ENCODE measurements at places on chromosomes 2 and 18.

DNA sequence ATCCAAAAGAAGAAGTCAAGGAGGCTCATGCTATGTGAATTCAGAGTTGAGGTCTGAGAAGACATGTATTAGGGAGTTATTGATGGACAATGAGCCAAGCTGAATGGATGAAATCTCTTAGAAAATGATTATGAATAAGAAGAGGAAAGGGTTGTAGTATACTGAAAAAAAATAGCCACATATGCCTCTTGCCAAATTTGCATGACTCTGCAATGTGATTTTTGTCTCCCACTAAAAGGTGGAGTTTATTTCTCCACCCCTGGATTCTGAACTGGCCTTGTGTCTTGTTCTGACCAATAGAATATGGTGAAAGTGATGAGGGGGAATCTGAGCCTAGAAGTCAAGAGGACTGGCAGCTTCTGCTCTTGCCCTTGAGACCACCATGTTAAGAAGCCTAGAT lies 8.6 kb upstream of the ERICH2 start:
- DNase-seq = no peak

DNA sequence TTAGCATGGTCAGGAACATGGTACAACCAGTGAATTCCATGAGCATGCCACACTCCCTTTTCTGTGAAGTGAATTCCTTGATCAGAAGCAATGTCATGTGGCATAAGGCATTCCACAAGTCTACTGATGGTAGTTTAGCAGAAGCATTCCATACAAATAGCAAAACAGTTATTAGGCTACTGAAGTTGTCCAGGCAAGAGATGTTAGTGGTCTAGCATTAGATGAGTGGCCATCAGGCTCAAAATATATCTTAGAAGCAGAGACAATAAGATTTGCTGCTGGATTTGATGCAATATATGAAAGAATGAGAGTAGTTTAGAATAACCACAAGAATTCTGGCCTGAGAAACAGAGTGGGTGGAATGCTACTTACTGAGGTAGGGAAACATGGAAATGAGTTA lies 355.3 kb upstream of the NRXN1 start:
- DNase-seq = no peak

- DNase-seq = no peak
These were observed 184.1 kb downstream of the MTCL1 start for GRCh38 chr18:8889489-8889888.

DNA sequence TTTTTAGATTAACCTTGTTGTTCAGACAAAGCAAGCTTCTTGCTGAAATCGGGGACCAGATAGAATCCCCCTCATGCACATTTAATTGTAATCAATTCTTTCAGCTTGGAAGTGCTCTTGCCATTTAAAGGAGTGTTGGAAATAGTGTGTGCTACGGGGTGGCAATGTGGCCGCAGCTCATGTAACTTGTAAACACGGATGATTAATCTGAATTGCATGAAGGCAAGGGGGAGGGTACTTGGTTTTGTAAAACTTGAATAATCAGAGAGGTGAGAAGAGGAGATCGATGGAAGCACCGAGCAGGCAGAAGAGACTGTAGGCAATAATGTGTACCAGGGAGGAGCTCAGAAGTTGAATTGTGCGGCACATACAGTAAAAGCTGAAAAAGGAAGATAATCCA lies 273.5 kb downstream of the PTGR3 start:
- no peak for DNase-seq

DNA sequence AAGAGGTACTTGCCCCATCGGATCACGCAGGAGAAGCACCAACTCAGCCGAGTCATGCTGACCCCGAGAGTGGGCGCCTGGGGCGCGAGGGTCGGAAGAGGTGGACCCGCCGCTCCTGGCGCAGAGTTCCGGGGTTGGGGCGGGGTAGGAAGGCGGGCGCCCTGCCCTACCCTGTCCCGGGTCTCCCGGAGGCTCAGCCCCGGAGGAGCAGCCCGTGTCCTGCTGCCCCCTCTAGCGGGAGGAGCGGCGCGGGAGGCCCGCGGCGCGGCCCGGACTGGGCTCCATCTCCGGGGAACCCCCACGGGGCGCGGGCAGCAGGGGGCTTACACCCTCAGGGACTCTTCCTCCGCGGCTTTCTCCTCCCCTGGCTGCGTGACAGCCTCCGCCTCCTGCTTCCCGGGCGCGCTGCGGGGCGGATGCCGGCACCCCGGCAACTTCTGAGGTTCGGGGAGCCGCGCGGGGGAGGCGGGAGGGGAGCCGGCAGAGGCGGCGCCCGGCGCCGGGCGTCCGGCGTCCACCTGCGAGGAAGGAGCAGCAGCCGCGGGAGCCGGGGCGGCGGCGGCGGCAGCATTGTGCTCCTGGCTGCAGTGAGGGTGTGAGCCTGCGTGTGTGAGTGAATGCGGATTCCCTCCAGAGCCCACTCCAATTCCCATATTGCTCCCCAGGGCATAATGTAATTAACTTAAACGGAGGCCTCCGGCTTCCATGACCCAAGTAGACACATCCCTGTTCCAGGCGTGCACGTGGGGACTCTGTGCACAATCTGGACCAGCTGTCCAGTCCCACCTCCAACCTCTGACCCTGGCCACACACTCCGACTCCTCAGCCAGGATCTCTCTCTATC lies 7.6 kb upstream of the TNS1 start:
- no peak for DNase-seq

GRCh38 chr2:28274911-28275685 lies 117.6 kb upstream of the FOSL2 start:
- no peak for DNase-seq

GRCh38 chr2:100223502-100223901 lies 81.1 kb upstream of the AFF3 start:
- DNase-seq = no peak

- no peak for DNase-seq
These were observed 70.2 kb downstream of the PRKRA start for GRCh38 chr2:178380763-178381162.

DNA sequence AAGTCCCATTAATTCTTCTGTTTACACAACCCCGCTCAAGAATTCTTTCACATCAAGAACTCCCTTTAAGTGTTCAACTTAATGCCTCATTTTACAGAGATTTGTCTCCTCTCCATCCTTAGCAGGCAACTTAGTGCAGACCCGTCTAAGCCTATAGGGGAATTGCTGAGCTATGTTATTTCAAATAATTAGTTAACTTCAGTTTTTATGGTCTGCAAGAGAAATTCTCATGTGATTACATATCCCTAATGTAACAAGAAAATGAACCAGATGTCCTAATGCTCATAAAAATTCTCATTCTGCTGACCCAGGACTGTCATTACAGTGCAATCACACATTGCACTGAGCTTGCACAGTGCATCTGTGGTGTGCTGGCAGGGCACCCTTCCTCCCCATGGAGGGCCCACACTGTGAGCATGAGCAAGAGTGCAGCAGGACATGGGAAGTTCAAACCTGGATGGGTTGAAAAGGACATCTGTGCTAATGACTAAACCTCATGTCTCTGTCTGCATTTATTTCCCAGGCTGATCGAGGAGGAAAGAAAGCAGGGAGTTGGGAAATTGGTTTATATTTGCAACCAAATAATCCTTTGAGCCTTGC lies 97.1 kb downstream of the COL5A2 start:
- DNase-seq = no peak

DNA sequence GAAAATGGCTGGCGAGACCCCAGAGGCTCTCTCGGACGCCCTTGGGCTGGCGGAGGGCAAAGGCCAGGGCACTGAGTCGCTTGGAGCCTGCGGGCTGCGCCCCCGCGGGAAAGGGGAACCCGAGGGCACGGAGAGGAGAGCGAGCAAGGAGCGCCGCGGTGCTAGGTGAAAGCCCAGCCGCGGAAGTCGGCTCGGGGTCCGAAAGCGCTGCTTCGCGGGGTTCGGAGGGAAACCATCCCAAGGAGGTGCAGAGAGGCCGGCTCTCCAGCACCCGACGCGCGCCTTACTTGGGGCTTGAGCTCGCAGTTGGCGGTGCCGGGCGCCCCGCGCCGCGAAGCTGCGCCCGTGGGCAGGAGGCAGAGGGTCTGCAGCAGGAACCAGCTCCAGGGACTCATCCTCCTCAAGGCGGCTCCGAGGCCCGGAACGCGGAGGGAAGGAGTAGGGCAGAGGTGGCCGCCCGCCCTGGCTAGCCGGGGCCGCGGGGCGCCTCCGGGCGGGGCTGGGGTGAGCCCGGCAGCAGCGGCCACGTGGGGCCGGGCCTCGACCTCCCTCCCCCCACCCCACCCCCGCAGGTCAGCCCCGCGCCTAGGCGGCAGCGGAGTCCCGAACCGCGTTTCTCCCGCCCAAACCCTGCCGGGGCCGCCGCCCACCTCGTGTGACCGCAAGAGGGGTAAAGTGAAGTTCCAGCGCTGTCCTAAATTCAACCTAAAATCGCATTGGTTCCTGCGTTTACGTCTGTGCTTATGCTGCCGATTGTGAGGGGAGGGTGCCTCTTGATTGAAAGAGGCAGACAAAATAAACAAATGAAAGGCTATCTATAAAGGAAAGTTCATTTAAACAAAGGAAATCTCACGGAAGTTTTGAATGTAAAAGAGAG lies at the start of gene TRABD2A:
Gene TRABD2A, minus strand, starts transcription at position 440 of the 877 bp plus-strand sequence. Its CDS starts 45 bp downstream, at position 395.
- DNase-seq = no peak

- DNase-seq = no peak
These were observed 55.5 kb upstream of the ANKRD62 start for GRCh38 chr18:12038082-12038638.

DNA sequence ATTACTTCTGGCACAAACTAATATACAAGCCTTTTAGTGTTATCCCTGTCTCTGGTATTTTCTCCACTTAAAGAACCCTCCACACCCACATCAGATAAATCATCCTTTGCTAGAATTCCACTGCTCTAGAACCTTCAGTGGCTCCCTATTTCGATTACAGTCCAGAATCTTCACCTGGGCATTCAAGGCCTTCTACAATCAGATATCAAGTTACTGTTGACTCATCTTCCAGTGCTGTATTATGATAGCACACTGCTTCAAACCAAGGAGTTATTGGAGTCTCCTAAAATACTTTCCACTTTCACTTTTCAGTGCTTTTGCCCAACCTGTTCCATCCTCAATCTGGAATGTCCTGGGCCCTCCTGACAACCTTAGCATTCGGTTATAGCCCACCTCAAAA lies 3.4 kb downstream of the CGREF1 start:
- no peak for DNase-seq

All from NCI-H1694 (cell line).